ENCODE measurements at places on chromosomes 3 and 15.

DNA sequence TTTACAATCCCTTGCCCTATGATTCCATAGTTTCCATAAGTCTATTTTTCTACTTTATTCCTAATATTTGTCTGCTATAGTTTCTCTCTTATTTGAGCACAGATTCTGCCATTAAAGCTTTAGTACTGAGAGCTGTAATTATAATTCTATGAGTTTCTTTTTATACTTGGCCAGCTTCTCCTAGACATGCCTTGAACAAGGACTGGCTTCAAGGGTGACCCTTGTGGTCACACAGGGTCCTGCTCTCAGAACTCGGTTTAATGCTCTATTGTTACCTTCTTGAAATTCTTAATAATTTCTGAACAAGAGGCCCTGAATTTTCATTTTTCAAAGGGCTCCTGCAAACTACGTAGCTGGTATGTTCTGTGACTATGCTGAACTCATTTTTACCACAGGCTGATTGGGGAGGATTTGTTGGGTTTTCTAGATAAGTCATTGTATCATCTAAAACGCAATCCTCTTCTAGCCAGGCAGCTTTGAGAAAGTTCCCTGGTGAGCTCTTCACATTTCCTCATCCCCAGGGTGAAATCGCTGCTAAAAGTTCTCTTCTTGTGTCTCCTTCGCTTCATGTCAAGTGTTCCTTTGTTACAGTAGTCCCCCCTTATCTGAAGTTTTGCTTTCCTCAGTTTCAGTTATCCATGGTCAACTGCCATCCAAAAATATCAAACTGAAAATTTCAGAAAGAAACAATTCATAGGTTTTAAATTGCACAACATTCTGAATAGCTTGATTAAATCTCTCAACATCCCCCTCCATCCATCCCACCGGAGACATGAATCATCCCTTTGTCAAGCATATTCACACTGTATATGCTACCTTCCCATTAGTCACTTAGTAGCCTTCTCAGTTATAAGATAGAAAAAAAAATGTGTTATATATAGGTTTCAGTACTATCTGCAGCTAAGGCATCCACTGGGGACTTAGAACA, 12.6 kb upstream of the PLCL2 start:
- DNase-seq: no peak

- DNase-seq: no peak
Observed at GRCh38 chr3:183526838-183527427, 28.6 kb downstream of the KLHL6 start.

- no peak for DNase-seq
Observed at GRCh38 chr3:32868719-32869512, 51.1 kb downstream of the TRIM71 start.

- peak; percentile 75 for DNase-seq
Observed at GRCh38 chr15:92393071-92393979, at the start of gene ST8SIA2. TSS of gene ST8SIA2 (plus strand) at chr15:92393881. CDS start at chr15:92394065, 184 bp downstream.

DNA sequence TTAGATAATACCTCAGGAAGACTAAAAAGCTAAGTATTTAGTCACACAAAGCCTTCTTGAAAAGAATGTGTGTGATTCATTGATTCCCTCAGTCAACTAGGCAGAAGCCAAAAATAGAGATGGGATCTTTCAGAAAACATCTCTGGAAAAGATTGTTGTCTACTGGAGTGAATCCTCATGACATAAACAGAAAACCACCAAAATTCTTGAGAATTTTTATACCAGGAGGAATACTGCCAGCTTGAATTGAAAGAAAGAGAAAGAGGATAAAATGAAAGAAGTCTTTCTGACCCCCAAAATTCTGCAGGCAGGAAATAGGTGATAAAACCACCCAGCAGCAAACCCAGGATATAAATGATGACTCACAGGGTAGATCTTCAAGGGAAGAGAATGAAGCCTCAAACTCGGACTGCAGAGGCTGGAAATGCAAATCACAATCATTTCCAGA, 363.1 kb upstream of the PLSCR5 start:
- DNase-seq: no peak

DNA sequence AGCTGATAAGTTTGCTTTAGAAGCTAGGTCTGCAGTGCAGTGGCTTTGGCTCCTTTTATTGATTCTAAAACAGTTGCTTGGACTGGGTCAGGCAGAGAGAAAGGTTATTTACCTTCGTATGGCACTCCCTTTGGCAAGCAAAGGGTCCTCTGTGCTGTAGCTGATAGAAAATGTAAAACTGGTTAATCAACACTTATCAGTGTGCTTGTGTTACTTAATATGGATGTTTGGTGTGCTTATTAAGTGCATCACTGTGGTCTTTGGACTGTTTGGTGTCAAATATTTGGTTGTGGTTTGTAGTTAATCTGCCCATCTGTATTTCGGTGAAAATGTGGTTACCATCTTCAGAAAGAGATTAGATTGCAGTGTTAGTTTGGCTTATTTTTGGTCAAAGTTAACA, 16.0 kb downstream of the UBE2E2 start:
- DNase-seq: no peak

GRCh38 chr3:4821975-4822374, 157.3 kb upstream of the BHLHE40 start:
- no peak for DNase-seq

DNA sequence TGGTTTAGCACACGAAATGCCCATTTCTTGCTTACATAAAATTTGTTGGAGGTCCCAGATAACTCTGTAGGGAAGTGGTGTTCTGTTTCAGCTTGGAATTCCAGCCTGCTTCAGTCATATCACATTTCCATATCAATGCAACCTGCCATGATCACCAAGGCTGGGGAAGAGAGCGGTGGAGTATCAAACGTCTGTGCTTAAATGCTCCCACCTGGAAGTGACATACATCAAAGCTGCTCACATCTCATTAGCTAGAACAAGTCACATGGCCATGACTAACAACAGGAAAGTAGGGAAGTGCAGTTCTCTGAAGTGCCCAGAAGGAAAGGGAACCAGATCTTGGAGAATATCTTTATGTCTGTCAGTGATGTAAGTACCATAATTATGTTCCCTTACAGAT, 130.2 kb upstream of the CFAP20DC start:
- no peak for DNase-seq

- no peak for DNase-seq
Observed at GRCh38 chr3:10145685-10146084, 4.1 kb downstream of the VHL start.

GRCh38 chr15:86624261-86625036, 544.8 kb downstream of the AGBL1 start:
- peak; percentile 49 for DNase-seq

DNA sequence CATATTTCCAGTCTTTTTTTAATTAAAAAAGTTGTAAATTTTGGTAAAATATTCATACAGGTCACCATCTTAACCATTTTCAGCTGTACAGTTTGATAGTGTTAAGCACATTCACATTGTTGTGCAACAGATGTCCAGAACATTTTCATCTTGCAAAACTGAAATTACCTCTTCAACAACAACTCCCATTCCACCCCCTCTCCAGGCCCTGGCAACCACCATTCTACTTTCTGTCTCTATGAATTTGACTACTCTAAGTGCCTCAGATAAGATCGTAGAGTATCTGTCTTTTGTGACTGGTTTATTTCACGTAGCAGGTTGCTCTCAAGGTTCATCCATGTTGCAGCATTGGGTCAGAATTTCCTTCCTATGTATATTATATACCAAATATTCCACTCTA, 76.0 kb downstream of the SLCO3A1 start:
- DNase-seq: peak; percentile 56

GRCh38 chr3:12405432-12406272, 78.6 kb upstream of the TSEN2 start:
- peak; percentile 20 for DNase-seq

DNA sequence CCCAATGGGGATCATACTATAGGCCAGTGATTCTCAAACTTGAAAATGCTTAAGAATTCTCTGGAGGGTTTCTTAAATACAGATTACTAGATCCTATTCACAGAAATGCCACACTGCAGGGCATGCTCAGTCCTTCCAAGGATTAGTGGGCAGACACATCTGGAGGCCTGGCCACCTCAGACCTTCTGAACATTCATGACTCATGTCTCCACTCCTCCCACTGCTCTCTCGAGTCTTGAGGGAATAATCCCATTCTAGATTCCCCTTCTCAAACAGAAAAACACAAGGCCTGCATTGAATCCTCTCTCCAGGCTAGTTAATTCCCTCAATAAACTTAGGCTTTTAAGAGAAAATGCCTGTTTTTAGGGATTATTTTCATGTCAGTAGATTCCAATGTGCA, 22.1 kb downstream of the ZNF621 start:
- DNase-seq: no peak

- no peak for DNase-seq
Observed at GRCh38 chr15:82833362-82833682, 23.9 kb downstream of the WHAMM start.

DNA sequence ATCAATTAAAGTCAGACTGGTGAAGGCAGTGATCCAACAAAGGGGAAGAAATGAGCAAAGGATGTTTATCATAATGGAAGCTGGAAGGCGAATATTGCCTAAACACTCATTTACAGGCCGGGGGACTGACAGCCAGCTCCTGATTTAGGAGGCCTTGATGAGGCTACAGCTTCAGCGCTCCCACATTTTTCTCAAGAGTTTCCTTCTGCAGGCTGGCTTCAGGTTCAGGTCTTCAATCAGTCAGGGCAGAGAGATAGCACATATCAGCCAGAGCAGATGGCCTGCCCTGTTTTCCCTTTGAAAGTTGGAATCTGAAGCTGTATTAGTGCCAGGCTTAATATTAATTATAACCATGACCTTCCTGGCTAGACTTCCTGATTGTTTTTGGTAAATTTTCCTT, 218.9 kb downstream of the SV2B start:
- DNase-seq: no peak
